ENCODE measurements at places on chromosomes 16 and 17.

GRCh38 chr17:77445760-77446532 is 305.2 kb downstream of the SEC14L1 start:
- peak; percentile 67 for DNase-seq

DNA sequence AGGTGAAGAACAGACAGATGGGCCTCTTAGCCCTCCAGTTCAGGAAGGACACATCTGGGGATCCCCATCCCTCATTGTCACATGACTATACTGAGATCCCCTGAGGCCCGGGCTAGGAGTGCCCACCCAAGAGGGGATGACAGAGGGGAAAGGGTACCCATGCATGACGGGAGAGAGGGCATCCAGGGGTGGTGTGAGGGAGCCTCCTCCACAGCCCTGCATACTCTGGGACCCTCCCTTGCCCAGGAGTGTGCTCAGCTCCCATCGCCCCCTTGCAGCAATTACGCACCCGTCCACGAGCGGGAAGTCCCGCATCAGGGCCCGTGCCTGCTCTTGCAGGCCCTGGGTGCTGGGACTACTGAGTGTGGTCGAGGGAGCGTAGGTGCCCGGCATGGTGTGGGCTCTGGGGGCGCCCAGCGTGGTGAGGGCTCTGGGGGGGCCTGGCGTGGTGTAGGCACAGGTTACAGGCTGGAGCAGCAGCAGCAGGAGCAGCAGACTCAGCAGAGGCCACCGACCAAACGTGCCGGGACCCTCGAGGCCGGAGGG is 6.5 kb downstream of the DPEP2 start:
- DNase-seq: no peak

DNA sequence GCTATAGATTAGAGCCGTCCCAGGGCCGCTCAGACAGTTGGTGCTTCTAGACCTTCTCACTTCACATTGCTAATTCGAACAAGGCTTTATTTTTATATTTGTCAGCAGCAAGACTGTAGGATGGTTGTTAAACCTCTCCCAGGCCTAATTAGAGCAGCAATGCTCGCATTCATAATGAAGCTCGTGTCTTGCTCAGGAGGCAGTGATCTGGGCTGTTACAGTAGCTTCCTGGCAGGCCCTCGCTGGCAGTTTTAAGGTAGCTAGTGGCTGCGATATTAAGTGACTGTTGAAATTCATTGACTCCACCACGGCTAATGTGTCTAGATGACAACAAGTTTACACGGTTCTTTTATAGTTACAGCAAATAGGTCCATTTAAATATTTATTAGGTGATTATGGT is 23.2 kb upstream of the ANKFN1 start:
- no peak for DNase-seq

GRCh38 chr17:50274142-50274896 is at the start of gene TMEM92:
TMEM92 (plus strand) TSS chr17:50274466; CDS start chr17:50274502, 36 bp downstream.
- no peak for DNase-seq

- DNase-seq: no peak
These were observed 44.9 kb downstream of the MEOX1 start for GRCh38 chr17:43616852-43617251.

- no peak for DNase-seq
These were observed 67.4 kb downstream of the CDH11 start for GRCh38 chr16:65054457-65054856.

- no peak for DNase-seq
These were observed 20.4 kb upstream of the MPHOSPH6 start for GRCh38 chr16:82190386-82190785.

GRCh38 chr17:22373911-22374310 is 681.6 kb downstream of the KCNJ18 start:
- DNase-seq: no peak

GRCh38 chr16:74079232-74079586 is 217.4 kb upstream of the PSMD7 start:
- no peak for DNase-seq

GRCh38 chr17:40800381-40800780 is 622 bp upstream of the KRT28 start:
- DNase-seq: no peak

DNA sequence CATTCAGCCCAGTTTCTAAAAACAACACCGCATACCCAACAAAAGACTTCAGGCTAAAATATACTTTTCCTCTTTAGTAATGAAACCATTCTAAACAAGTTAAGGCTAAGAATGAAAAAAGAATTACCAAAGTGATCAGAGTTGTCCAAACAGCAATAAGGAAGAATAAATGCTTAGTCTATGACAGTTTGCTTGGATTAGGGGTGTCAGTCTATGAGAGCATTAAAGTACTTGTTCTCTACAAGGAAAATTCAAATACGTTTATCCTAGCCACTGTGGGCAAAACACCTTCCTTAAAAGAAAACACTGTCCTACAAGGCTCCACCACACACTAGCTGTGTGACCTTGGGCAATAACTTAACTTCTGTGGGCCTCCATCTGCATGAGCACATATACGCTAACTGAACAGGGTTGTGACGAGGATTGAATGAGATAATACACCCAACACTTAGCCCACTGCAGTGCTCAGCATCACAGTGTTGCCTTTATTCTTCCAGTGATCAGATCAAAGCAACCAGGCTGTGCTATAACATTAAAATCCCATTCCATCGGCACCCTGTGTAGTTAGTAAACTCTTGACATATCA is 53.6 kb downstream of the TEX2 start:
- DNase-seq: no peak

GRCh38 chr17:17661834-17662385 is 19.3 kb upstream of the RAI1 start:
- no peak for DNase-seq

DNA sequence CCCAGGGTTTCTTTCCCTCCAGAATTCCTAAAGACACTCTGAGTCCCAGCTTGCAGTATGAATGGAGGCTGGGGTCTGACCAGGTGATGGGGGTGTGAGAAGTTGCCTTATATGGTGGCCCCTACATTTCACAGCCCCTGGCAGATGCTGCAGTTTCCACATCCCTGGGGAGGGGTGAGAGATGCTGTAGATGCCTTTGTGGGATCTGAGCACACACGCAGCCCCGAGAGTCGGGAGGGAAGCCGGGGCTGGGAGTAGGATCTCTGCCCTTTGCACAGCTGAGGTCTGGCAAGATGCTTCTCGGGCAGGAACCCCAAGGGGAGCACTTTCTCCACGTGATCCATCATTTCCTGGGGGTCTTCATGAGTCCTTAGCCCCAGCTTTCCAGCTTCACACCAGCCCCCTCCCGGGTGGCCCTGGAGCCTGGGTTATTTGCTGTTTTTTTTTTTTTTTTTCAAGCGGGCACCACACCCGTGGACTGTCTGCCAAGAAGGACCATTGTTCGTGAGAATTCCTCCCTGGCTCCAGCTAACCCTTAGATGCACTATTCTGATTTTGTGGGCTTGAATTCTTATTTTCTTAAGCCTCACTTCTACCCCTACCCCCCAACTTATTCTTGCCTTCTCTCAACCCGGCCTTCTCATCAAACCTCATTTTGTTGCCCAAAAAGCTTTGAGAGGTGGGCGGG is 50.6 kb downstream of the NTN1 start:
- no peak for DNase-seq

GRCh38 chr16:26134588-26134987 is 442.8 kb downstream of the HS3ST4 start:
- no peak for DNase-seq

GRCh38 chr16:86041807-86042206 is 142.8 kb downstream of the IRF8 start:
- DNase-seq: no peak

- DNase-seq: no peak
These were observed 13.6 kb upstream of the DHRS7B start for GRCh38 chr17:21113049-21113690.

- DNase-seq: no peak
These were observed 133.5 kb downstream of the CMIP start for GRCh38 chr16:81578076-81578475.

GRCh38 chr17:73547790-73548189 is 96.5 kb downstream of the SDK2 start:
- no peak for DNase-seq

GRCh38 chr17:80782536-80783427 is 208.9 kb upstream of the CHMP6 start:
- DNase-seq: peak; percentile 77

DNA sequence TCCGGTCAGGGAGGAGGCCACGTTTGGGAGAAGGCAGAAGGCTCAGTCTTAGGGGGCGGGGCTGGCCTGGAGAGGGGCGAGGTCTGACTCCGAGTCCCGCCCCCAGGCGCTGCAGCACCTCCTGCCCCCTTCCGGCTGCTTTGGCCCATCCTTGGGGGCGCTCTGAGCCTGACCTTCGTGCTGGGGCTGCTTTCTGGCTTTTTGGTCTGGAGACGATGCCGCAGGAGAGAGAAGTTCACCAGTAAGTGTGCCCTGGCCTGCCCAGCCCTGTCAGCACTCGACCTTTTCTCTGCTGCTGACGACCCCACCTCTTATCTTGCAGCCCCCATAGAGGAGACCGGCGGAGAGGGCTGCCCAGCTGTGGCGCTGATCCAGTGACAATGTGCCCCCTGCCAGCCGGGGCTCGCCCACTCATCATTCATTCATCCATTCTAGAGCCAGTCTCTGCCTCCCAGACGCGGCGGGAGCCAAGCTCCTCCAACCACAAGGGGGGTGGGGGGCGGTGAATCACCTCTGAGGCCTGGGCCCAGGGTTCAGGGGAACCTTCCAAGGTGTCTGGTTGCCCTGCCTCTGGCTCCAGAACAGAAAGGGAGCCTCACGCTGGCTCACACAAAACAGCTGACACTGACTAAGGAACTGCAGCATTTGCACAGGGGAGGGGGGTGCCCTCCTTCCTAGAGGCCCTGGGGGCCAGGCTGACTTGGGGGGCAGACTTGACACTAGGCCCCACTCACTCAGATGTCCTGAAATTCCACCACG is 1.5 kb downstream of the TNFRSF12A start:
- DNase-seq: peak; percentile 59

GRCh38 chr17:31226373-31226772 is 70.7 kb downstream of the OMG start:
- no peak for DNase-seq

DNA sequence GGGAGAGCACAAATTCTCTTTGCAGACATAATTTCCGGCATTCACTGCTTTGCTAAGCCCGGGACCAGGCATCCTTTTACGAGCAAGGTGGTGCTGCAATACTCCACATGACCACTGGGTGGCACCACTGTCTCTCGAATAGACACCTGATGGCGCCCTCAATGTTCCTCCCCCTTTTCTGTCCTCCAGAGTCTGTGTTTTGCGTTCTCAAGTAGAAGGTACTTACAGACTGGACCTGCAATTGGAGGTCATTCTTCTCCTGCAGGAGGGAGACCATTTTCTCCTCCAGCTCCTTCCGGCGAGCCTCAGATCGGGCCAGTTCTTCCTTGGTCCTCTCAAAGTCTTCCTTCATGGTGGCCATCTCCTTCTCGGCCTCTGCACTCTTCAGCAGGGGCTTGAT is 45.2 kb downstream of the MYH13 start:
- DNase-seq: peak; percentile 35

Measured in CD4-positive, alpha-beta T cell treated with Interleukin-6 at 100 ng/mL for 8 hours (primary cell).